ENCODE measurements at places on chromosomes 6 and 20.

DNA sequence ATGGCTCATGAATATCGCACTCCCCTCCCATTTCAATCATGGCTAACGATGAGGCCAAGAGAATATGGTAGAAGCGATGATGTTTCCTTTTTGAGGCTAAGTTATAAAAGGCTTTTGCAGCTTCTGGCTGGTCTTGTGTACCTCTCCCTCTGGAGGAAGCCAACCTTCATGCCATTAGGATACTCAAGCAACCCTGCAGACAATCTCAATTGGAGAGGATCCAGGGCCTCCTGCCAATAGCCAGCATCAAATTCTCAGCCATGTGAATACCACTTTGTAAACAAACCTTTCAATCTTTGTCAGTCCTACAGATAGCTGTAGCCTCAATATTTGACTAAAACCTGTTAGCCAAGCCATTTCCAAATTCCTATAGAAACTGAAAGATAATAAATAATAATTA, 738.4 kb downstream of the KIF16B start:
- DNase-seq = no peak

- DNase-seq = peak; percentile 72
Observed at GRCh38 chr20:38751360-38751976, 3.2 kb downstream of the ACTR5 start.

DNA sequence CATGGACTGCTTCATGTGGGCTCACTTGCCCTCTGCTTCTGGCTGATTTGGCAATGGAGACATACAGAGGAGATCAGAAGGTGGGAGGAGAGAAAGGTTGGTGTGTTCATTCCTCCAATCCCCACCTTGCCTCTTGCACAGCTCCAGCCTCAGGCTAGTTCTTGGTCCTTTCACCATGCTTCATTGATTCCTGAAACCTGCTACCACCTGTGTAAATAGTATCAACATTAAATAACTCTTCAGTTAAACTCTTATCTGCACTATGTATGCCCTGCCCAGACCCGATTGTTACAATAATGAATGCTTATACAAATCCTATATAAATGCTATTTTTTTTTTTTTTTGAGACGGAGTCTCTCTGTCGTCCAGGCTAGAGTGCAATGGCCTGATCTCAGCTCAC, 174.5 kb downstream of the CD83 start:
- no peak for DNase-seq

DNA sequence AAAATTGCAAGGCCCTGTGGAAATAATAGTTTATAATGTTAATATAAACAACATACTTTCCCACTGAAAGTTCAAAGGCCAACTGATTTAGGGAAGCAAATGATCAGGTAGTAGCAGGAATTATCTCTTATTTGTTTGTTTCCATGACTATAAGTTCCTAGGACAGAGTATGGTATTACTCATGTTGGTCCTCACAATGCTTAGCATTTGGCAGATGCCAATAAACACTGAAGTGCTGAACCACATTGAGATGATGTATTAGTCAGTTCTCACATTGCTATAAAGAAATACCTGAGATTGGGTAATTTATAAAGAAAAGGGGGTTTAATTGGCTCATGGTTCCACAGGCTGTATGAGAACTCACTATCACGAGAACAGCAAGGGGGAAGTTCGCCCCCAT, 129.6 kb upstream of the NUP153 start:
- no peak for DNase-seq

- DNase-seq = no peak
Observed at GRCh38 chr6:17475606-17476244, 82.3 kb downstream of the CAP2 start.

DNA sequence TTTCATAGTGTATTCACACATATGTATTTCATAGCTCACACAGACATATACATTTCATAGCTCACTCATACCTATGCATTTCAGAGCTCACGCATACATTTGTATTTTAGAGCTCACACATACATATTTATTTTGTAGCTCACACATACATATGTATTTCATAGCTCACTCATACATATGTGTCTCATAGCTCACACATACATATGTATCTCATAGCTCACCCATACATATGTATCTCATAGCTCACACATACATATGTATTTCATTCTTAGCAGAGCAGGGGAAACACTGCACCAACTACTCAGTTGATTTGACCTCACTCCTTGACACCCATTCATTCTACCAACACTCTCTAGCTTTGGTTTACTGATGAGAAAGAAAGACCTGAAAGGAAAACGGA, 713.6 kb downstream of the QKI start:
- DNase-seq = no peak

DNA sequence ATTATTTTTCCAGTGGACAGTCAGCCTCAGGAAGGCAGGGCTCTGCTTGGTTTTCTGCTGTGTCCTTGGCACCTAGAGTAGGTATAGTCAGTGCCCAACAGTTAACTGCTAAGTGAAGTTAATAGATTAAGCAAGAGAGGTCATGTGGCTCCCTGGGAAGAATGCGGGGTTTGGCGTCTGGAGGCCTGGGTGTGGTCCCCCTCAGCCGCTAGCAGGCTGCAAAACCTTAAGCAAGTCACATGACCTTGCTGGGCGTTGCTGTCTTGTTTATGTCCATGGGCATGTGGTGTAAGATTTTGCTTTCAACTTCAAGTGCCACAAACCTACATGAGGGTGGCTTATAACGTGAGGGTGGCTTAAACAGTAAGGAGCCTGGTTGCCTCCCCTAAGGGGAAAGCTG, 75.5 kb upstream of the SCP2D1 start:
- no peak for DNase-seq

GRCh38 chr6:26354162-26354561, 10.8 kb upstream of the BTN3A2 start:
- no peak for DNase-seq

DNA sequence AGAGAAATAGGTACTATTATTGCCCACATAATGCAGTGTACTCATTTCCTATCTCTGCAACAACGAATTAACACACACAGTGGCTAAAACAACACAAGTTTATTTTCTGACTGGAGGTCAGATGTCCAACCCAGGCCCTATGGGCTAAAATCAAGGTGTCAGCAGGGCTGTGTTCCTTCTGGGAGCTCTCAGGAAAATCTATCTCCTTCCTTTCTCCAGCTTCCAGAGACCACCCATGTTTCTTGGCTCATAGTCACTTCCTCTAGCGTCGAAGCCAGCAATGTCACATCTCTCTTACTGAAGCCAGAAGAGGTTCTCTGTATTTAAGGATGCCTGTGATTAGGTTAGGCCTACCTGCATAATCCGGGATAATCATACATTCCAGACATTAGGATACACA, 60.9 kb upstream of the TOP1 start:
- DNase-seq = no peak

DNA sequence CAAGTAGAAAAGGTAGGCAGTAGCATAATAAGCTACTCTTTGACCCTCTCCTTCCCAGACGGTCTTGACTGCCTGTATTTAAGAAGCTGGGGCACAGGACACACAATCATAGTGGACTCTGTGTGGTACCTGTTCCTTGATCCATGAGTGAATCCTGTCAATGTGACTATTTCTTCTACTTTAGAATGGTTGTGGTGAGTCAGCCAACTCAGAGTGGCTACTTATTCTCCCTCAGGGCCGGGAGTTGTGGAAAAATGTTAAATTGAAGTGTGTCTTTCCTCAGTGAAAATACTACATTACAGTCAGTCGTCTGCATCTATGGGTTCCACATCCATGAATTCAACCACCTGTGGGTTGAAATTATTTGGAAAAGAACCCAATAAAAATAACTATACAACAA, 30.8 kb upstream of the PREP start:
- no peak for DNase-seq

GRCh38 chr6:19665613-19665909, 171.6 kb upstream of the ID4 start:
- DNase-seq = no peak

DNA sequence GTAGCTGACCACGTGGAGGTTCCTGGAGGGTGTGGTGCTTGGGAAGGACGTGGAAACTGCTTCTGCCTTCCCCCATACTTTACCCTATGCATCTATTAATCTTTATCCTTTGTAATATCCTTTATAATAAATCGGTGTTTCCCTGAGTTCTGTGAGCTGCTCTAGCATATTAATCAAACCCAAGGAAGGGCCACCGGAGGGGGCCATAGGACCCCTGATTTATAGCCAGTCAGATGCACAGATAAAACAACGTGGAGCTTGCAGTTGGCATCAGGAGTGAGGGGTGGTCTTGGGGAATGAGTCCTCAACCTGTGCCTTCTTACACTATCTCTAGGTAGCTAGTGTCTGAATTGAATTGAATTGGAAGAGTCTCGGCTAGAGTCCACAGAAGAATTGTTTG, 36.5 kb upstream of the TFAP2A start:
- no peak for DNase-seq

DNA sequence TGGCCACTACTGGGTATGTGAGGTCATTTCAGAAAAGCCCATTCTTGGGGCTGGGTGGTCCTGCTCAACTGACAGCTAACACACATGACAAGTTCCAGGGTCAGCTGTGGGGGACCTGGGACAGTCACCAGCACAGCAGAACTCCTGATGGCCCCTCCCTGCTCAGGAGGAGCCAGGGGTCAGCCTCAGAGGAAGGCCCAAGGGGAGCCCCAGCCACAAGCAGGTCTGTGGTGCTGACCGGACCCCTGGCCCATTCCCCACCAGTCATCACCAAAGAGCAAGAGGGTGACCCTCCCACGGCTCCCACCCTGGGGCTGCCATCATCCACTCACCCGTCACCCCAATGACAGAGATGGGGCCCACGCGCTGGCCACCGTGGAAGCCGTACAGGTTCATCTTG, 18.0 kb downstream of the CYP21A2 start:
- DNase-seq = no peak

DNA sequence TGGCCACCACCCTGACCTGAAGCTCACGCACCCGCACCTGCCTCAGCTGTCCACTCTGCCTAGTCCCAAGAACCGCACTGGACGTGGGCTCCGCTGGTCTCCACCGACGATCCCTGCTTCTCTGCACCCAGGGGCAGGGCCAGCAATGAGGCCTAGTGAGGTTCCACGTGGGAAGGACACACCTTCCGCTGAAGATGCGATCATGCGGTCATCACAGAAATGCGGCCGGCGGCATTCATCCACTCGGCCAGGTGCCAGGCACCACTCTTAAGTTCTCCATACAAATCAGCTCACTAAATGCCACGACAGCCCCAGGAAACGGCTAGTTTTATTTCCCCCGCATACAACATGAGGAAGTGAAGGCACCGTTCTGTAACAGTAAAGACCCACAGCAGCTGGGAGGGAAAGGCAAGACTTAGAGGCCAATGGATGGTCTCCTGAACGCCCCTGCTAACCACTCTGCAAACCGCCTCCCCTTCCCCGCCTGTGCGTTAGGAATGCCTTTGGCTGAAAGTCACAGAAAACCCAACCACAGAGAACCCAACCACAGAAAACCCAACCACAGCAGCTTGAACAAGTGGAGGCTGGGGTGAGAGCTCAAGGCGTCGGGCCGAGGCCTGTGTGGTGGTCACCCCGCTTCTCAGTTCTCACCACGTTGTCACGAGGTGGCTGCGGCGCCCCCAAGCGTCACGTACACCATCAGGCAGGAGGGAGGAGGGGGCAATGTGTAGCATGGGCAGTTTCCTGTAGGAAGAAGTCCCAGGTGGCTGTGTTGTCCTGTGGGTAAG, 204.4 kb downstream of the TAF4 start:
- no peak for DNase-seq

- no peak for DNase-seq
Observed at GRCh38 chr6:139316622-139317317, 25.0 kb upstream of the TXLNB start.

DNA sequence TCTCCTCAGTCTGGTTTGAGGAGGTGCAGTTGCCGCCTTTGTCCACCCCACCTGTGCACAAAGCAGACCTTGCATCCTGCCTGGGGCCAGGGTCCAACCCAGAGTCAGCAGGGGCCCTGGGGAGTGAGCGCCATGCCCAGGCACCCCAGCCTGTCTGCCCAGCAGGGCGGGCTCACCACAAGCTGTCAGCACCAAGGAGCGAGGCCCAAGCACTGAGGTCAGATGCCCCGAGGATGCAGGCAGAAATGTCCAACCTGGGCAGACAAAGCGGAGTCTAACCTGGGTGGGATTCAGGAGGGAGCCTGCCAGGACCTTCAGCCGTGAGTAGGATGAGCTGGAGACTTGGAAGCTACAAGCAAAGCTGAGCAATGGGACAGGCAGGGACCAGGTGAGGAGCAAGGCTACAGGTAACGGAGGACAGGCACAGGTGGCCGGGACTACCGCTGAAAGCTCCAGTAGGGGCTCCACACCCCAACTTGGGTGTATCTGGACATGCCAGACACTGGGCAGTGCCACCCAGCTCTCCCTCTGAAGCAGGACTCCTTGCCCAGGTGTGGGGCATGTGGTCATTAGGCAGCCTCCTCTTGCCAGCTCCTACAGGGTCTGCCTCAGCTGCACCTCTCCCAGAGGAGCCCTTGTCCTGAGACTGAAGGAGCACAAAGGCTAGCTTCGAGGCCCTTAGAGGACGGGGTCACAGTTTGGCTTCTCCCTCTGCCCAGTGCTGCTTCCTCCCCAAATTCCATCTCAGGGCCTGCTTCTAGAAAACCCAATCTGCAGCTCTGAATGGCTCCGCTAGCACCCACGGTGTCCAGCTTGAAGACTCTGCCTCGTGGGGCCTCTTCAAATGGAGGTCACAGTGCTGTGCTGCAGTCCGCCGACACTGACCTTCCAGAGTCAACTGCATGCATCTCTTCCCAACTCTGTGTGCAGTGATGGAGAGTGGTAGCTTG, 210.6 kb upstream of the CDYL start:
- no peak for DNase-seq

GRCh38 chr6:35599761-35600658, 87.3 kb upstream of the TULP1 start:
- DNase-seq = no peak

- DNase-seq = no peak
Observed at GRCh38 chr20:49324306-49324705, 46.4 kb upstream of the ZNFX1 start.

- peak; percentile 46 for DNase-seq
Observed at GRCh38 chr6:159692303-159693127, 526 bp downstream of the SOD2 start.

- no peak for DNase-seq
Observed at GRCh38 chr20:11117808-11118528, 444.2 kb upstream of the JAG1 start.

DNA sequence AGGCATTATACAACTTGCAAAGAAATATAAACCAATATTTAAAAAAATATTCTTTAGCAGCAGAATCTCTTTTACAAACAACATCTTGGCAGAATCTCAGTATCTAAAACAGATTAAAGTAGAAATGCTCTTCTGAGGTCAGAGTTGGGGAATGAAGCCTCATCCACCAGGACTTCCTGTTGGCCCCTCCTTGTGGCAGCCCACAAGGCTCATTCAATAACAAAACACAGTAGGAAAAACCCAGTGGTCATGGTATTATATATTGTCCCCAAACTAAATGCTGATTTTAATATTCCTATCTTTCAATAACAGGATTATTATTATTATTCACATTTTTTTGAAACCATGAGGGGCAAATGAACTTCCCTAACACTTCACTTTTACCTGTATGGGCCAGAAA, 368.6 kb downstream of the BTBD9 start:
- no peak for DNase-seq

DNA sequence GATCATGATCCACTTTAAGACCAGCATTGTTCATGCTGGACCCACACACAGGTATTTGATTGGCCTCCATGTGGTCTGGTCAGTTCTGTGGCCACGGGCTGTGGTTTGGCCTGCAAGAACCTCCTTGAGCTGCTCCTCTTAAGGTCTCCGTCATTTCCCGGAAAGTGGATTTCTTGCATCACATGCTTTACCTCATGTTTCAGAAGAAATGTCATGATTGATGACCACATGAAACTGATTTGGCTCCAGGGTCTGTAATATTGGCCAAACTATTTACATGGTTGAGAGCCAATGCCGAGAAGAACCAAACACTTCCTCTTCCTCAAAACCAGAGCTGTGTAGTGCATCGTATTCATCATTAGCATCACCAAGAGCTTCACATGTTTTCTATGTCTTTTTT, 13.2 kb upstream of the RSPH3 start:
- no peak for DNase-seq

Measured in SW 1271 (cell line).